ENCODE measurements at places on chromosomes 4 and X. TPM values are rescaled to one million over a fixed set of nuclear protein-coding genes. Genes with fewer than 3 reads are reported as not detected.

CSAG3 gene
- total RNA-seq = not detected

CT47A7 gene
- total RNA-seq = not detected

NOX1 gene
- total RNA-seq = not detected

GRCh38 chr4:169164669-169165415 lies 105.9 kb downstream of the SH3RF1 start:
- H3K4me3 ChIP-seq = no peak overlapping the region
- no peak for DNase-seq
- peaks cover 41% of the 10 kb centered on the region for H3K4me1 ChIP-seq
- H3K36me3 ChIP-seq = no peaks in the 10 kb centered on the region
- H3K27me3 ChIP-seq = no peaks in the 10 kb centered on the region

GRCh38 chrX:148928811-148929210 lies 428.4 kb downstream of the AFF2 start:
- no peak for DNase-seq
- no peaks in the 10 kb centered on the region for H3K4me1 ChIP-seq
- H3K27ac ChIP-seq = no peak overlapping the region
- H3K4me3 ChIP-seq = no peak overlapping the region

- no peak overlapping the region for H3K27ac ChIP-seq
- DNase-seq = no peak
- H3K4me3 ChIP-seq = no peak overlapping the region
- H3K36me3 ChIP-seq = no peaks in the 10 kb centered on the region
- no peaks in the 10 kb centered on the region for H3K27me3 ChIP-seq
- H3K4me1 ChIP-seq = no peaks in the 10 kb centered on the region
These were observed 132.6 kb downstream of the SCFD2 start for GRCh38 chr4:53233114-53233795.

GRCh38 chrX:1190596-1191145 lies 21.8 kb downstream of the CRLF2 start:
- no peaks in the 10 kb centered on the region for H3K4me1 ChIP-seq
- H3K27ac ChIP-seq = no peak overlapping the region
- H3K4me3 ChIP-seq = no peak overlapping the region
- DNase-seq = no peak
- H3K36me3 ChIP-seq = no peaks in the 10 kb centered on the region

DNA sequence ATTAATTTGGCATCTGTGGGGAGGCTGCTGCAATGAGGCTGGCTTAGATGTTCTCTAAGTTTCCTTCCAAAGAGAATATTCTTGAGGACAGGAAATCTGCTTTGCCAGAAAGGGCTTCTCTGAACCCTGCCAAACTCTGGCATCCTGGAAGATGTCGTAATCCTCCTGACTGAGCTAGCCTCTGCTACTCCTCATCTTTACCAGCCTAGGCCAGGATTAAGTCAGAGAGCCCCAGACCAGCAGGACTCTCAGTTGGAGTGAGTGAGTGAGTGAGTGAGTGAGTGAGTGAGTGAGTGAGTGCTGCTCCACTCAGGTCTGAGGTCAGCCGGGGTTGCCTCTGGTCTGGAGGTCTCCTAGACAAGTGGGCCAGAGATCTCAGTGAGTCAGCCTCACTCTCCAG lies 104.9 kb upstream of the SOD3 start:
- no peak for DNase-seq
- no peak overlapping the region for H3K4me3 ChIP-seq
- H3K27me3 ChIP-seq = no peaks in the 10 kb centered on the region
- no peaks in the 10 kb centered on the region for H3K36me3 ChIP-seq
- no peaks in the 10 kb centered on the region for H3K4me1 ChIP-seq

GRCh38 chr4:3636646-3637320 lies 104.6 kb upstream of the LRPAP1 start:
- H3K36me3 ChIP-seq = no peaks in the 10 kb centered on the region
- no peak overlapping the region for H3K27ac ChIP-seq
- no peak overlapping the region for H3K4me3 ChIP-seq
